ENCODE measurements at places on chromosomes 16 and 17.

- DNase-seq: no peak
These were observed 4.2 kb upstream of the NUDT16L1 start for GRCh38 chr16:4689091-4689671.

- no peak for DNase-seq
These were observed 42.4 kb downstream of the NXPH3 start for GRCh38 chr17:49618028-49618611.

GRCh38 chr17:81046132-81046769, 11.3 kb downstream of the BAIAP2 start:
- DNase-seq: no peak

DNA sequence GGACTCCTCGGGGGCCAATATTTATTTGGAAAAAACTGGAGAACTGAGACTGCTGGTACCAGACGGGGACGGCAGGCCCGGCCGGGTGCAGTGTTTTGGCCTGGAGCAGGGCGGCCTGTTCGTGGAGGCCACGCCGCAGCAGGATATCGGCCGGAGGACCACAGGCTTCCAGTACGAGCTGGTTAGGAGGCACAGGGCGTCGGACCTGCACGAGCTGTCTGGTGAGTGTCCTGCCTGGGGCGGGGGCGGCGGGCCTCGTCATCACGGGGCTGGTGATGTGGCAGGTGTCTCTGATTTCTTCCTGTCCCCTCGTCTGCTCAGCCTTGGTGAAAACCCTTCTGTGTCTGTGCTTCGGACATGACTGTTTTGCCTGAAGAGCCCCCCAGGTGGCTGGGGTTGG, 5.7 kb downstream of the METRNL start:
- no peak for DNase-seq

GRCh38 chr17:76841776-76842405, 26.3 kb upstream of the MGAT5B start:
- DNase-seq: no peak

- DNase-seq: peak; percentile 93
These were observed 17.3 kb upstream of the HEXD start for GRCh38 chr17:82400830-82401229.

- DNase-seq: peak; percentile 90
These were observed 317.0 kb downstream of the MAF start for GRCh38 chr16:79283578-79283977.

DNA sequence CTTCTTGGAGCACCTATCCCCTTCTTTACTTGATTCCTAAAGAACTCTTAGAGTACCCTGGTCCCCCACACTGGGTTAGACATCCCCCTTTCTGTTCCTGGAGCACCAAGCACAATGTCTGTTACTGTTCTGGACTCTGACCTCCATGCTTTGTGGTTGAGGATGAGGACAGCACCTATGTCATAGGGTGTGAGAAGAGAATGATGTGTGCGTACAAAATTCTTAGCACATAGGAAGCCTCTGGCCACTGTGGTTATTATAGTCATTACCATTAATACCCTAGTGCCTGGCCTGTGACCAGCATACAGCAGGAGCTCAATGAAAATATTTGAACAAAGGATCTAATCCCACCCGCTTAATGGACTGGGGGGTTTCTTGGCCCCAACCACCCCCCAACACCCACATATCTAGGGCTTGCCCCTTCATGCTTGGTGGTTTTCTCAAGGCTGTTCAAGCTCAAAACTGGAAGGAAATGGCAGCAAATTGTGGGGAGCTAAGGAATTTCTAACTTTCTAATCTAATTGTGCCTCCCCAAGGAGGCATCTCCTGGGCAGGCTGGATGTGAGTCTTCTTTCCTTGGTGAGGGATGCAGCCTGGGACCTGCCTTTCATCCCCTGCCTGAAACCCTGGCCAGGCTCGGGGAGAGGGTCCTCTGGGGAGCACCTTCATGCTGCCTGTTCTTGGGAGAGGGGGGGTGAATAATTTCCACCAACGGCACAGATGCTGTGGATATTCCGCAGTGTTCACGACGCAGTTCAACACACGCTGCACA, 1.5 kb upstream of the CMIP start:
- no peak for DNase-seq

DNA sequence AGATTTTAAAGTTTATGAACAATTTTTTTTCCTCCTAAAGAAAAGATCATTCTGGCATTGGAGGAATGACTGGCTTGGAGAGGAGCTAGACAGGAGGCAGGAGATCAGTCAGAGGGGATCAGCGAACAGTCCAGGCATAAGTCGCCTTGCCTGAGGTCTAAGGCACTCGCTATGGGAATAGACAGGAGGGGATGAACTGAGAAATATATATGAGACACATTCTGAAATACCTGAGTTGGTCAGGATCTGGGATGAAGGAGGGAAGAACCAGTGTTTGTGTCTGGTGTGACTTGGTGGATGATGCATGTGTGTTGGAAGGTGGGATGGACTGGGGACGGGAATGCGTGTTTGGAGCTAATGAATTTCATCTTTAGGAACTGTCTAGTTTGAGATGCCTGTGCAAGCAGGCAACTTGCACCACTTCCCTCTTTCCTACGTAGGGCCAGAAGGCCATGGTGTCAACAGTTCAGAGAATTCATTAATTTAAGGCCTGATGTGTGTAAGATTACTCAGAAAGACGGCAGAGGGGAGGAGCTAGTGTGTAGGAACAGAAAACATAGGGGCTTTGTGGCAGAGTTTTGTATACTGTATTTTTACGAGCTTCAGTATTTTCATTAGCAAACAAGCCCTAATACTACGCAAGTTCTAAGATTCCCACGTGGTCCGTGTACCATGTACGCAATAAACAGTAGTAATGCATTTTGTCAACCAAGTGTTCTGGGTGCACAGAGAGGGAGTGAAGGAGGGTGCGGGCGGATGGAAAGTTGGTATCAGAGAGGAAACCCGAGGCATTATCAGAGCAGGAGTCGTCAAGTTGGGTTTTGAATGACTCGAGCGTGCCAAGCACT, 825 bp downstream of the HEATR6 start:
- peak; percentile 47 for DNase-seq

DNA sequence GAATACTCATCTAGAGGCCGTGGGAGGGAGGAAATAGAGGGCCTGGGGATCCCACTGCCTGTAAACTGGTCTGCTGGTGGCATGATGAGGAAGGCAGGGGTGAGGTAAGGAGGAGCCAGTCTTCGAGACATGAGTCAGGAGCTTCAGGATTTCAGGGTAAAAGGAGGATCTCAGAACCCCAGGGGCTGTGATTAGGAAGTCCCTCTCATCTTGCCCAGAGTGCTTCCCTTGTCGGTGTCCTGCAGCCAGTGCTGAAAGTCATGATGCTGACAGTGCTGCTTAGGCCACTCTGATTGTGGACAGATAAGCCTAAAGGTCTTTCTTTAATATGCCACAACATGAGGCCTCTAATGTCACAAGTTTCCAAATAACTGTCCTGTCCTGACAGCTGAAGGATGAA, 29.6 kb downstream of the COG4 start:
- no peak for DNase-seq

GRCh38 chr17:69723741-69724140, 309.2 kb downstream of the MAP2K6 start:
- no peak for DNase-seq

- DNase-seq: no peak
These were observed 33.0 kb upstream of the FOXJ1 start for GRCh38 chr17:76174037-76174436.

- DNase-seq: peak; percentile 37
These were observed 15.8 kb upstream of the EXOSC6 start for GRCh38 chr16:70267516-70267915.

DNA sequence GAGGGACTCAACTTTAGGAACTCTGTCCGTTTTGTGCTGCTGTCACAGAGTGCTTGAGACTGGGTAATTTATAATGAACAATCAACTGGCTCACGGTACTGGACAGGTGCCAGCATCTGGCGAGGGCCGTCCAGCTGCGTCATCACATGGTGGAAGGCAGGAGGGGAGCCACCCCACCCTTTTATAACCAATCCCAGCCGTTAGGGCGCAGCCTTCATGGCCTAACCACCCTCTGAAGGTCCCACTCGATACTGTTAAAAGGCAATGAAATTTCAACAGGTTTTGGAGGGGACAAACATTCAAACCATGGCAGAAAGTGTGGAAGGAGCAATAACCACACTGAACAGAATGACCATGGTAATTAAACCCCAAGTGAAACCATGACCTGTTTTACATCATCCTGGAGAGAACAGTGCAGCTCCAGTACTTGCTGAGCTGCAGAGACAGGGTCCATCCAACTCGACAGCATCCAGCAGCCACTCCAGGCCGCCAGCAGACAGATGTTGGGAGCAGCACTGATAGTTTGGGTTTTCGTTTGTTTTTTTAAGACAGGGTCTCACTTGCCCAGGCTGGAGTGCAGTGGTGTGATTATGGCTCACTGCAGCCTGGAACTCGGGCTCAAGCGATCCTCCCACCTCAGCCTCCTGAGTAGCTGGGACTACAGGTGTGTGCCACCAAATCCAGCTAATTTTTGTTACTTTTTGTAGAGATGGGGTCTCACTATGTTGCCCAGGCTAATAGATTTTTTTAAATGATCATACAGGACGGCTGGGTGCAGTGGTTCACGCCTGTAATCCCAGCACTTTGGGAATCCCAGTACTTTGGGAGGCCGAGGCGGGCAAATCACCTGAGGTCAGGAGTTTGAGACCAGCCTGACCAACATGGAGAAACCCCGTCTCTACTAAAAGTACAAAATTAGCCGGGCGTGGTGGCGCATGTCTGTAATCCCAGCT, 11.0 kb downstream of the CHMP6 start:
- peak; percentile 71 for DNase-seq

- no peak for DNase-seq
These were observed 205.7 kb downstream of the TANC2 start for GRCh38 chr17:63171428-63172393.

DNA sequence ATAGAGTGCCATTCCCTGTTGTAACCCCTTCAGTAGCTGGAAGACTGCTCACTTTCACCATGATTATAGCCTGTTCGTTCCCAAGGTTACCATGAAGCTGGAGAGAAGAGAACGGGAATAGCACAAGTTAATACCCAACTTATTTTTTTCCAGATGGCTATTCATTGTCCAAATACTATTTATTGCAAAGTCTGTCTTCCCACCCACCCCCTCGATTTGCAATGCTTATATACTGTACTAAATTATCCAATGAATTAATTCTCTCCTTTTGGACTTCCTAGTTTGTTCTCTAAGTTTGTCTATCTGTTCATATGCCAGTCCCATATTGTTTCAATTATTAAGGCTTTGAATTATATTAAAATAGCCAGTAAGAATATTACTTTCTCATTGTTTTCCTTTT, 231.0 kb downstream of the RAB11FIP4 start:
- DNase-seq: no peak

- no peak for DNase-seq
These were observed 6.1 kb downstream of the DOK4 start for GRCh38 chr16:57479976-57480753.

DNA sequence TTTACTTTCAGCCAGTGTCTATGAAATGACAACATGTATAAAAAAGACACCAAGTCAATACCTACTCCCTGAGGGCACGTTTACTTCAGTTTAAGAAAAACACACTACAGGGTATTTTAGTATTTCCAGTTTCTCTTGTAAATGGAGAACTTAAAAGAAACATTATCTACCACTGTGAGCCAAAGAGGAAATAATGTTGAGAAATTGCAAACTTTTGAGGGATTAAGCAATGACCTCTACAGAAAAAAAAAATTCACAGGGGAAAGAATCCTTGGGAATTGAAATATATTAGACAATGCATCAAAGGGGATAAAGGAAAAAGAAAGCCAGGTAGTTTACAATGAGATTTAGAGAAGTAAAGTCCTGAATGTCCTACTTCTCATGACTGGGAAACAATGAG, 126.0 kb downstream of the KCNJ2 start:
- DNase-seq: no peak

DNA sequence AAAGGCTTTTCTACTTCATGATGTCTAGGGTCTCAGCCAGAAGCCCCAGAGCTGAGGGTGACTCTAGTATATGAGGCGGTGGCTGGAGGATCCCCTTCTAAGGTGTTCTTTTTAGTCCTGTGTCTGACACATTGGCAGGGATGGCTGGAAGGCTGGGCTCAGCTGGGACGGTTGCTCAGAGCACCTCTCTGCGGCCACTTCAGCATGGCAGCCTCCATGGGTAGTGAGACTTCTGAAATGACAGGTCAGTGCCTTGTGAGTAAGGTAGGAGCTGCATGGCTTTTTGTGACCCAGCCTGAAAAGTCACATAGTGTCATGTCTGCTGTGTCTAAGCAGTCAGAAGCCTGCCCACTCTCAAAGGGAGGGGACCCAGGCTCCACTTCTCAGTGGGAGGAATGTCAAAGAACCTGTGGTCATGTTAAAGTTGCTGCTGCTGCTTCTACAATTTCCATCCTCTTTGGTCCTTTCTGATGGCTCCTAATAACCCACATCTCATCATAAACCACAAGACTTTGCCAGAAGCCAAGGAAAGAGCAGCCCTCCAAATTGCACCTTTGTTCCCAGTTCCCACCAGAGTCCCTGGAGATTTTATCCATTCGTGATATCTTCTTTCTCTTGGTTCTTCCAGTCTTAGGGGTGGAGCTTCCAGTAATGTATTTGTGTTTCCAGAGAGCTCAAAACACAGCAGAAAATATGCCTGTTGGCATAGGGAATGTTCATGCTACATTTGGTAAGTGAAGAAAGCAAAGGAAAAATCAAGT, 15.4 kb upstream of the KCNG4 start:
- no peak for DNase-seq

DNA sequence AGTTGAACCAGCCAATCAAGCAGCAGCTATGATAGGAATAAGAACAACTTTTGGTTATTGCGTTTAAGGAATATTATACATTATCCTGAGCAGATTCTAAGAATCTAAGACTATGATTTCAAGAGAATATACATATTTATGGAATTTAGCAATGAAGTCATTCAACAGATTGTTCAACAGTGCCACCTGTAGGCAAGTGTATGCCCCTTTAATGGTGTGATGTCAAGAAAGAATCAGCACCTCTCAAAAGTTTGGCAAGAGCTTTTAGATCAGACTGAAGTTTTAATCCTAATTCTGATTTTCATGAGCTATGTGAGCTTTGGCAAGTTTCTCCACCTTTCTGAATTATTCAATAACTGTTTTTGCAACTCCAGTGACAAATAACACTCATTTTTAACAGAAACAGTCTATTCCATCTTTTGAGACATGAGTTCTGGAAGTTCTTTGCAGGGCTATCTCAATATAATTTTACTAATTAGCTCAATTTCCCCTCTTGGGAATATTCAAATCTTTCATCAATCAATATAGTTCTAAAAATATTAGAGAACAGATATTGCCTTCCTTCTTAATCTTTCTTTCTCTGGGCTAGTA, 474.3 kb upstream of the TOM1L1 start:
- peak; percentile 37 for DNase-seq

GRCh38 chr16:79165506-79165905, 435.0 kb downstream of the MAF start:
- DNase-seq: no peak

- peak; percentile 48 for DNase-seq
These were observed 21.4 kb downstream of the MPRIP start for GRCh38 chr17:17063546-17064122.

DNA sequence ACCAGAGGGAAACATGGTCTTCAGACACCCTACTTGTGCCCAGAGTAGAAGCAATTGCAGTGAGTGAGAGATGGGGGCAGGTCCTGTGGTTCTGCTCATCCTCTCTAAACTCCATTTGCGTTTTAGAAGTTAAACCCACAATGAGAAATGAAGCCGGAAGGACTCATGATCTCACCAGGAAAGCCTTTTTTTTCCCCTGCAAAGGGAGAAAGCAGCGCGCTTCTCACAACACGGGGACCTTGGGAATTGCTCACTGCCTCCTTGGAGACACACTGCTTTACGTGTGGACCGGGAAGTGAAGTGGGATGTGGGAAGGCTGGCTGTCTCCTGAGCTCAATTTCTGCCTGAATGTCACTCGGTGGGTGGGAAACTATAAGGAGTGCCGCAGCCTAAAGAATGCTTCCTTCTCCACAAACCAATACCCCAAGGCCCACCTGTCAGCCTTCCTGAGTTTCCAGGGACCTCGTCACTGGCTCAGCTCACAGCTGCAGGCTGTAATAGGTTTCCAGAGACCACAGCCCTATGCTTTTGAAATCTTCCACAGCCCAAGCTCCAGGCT, 365.4 kb downstream of the XYLT1 start:
- DNase-seq: no peak

Data from RPMI8226 (cell line).